ENCODE measurements at places on chromosomes 3 and 15.
A peak's percentile ranks its signal among the peaks of the same experiment; 100 is the strongest.

GRCh38 chr3:57176045-57176444 lies 10.9 kb upstream of the IL17RD start:
- DNase-seq = no peak

DNA sequence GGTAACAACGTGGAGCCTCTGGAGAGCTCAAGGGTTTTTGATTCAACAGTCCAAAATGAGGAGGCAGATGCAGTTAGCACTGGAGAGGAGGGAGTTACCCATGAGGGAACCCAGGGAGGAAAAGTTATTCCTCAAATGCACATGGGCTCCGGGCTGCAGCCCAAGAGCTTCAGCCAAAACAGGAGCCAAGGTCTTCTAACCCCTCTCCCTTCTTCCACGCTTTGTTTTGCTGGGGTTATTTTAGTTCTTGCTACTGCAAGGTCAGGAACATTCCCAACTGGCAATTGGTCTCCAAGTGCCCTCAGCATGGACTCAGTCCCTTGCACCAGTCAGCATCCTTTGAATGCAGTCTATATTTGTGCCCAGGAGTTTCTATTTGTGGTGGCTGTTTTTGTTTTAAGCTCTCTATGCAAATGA lies 90.0 kb downstream of the TGFBR2 start:
- no peak for DNase-seq

- no peak for DNase-seq
Observed at GRCh38 chr3:184238246-184238818, 8.9 kb downstream of the VWA5B2 start.

DNA sequence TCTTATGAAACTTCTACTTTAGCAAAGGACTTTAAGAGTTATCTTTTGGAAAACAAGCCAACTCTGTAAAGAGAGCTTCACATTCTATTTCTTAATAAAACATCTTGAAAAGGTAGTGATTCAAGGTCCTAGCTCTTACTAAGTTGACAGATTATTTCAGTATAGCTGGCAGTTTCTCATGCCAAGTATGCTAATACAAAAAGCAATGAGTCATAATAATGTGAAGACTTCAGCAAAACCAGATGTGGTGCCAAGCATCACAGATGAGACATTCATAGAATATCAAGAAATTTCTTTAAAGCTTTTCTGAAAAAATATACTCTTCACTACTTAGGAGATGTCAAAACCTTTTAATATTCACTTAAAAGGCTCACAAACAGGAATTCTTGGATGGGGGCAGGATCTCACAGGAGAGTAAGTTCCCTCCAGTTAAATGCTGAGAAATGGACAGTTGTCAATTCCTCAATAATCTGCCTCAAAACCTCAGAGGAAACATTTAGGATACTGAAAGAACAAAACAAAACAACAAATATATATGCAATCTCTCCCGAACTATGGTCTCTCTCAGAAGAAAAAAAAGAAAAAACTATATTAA lies 45.6 kb downstream of the DCBLD2 start:
- peak; percentile 94 for DNase-seq

GRCh38 chr3:193190146-193190786 lies 50.8 kb upstream of the PLAAT1 start:
- DNase-seq = no peak

- peak; percentile 72 for DNase-seq
Observed at GRCh38 chr3:64344721-64345207, 119.5 kb upstream of the PRICKLE2 start.

DNA sequence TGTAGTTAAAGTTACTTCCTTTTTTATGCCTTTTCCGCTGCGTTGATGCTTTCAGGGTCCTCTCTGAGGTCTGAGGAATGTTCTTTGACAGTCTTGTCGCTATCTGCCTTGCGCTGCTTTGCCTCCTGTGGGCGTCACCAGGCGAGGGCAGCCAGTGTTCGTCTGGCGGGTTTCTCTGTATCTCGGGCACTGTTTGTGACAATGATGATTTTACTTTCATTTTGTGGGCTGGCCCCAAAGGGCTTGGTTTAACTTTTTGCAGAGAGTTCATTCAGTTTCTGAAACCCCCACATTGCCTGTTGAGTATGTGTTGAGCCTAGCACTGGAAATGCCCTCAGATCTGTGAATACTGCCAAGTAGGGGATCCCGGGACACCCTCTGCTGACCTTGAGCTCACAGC lies 24.6 kb upstream of the SACM1L start:
- no peak for DNase-seq

DNA sequence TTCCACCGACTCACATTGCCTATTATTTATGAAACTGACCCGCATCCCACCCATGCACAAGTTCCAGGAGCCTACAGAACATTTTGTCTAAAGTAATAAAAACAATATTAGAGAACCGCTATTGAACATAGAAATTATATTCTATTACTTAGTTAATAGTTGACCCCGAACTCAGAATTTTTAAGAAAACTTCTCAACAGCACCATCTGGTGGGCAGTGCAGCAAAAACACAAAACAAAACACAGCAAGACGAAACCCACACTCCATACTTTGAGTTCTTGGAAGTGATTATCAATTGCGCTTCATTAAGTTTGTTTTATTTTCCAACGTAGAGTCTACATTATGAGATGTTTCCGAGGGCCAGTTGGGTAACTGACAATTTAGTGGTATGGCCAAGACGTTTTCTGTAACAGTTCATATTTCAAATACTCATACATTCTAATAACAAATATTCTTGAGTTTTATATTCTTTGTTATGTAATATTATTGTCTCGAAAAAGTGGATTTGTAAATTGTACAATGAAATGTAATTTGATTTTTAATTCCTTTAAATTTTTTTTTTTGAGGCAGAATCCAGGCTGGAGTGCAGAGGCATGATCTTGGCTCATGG lies 24.0 kb upstream of the C3orf70 start:
- peak; percentile 54 for DNase-seq

GRCh38 chr3:46670000-46670890 lies 23.2 kb downstream of the ALS2CL start:
- DNase-seq = no peak

Measured in fibroblast of skin of scalp (primary cell).